ENCODE measurements at places on chromosomes 5 and 9.

DNA sequence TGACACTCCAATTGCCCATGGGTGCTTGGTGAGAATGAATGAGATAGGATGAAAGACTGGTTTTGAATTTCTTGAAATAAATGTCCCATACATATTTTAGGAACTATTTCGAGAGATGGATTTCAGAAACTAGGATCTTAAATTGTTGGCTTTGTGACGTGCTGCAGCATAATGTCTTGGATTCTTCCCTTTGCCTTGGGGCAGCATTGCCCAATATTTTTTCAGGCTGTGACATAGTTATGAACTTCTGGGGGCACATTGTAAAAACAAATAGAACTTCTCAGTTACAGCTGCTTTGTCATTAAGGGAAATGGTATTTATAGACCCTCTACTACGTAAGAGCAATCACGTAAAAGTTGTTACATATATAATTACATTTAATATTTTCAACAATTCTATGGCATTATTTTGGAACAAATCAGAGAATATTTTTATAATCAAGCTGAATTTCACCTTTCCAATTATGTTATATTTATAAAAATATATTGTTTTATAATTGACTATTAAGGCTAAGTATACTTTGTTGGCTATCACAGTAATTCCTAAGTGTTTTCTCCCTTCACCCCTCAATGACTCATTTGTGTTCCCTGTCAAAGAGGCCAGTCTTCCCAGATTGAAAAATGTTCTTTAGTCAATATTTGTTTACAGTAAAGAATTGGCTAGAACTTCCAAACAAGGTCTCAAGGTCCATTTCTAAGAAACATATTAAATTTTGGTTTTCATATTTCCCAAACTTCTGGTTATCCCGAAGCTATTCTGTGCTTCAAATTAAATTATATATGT, 1388.3 kb upstream of the ACO1 start:
- DNase-seq: no peak

DNA sequence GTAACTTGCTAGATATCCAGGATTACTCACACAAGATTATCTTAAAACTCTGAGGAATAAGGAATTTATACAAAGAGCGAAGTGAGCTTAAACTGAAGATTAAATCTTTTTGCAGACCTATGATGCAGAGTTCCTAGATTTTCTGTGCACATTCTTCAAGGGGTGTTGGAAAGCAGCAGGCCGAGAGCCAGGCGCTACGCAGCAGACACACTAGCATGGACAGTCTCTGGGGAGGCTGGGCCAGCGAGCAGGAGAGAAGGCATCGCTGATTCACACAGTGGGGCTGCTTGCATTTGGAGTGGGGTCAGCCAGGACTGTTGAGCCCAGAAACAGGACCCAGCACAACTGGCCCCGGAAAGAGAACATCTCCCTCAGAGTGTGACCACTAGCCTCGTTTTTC, 136.3 kb downstream of the ADAMTS16 start:
- DNase-seq: no peak

DNA sequence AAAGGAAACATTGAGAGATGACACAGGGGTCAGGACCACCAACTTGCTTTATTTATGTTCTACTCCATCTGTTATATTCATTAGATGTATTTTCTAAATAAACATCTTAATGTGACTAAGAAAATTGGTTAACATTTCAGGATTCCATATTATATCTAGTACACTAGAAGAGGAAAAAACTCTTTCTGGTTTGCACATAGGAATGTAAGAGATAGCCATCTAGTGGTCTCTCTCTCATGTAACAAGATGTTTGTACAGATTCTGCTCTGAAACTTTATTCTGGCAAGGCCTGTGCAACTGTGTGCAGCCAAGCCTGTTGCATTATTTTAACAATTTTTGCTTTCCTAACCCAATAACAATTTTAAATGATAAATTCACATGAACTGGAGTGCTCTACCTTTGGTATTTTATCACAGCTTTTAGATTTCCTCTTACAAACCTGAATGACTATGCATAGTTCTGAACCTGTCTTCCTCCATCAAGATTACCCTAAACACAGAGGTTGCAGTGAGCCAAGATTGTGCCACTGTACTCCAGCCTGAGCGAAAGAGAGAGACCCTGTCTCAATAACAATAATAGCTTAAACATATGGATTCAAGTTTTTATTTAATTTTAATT, 148.2 kb downstream of the GIN1 start:
- no peak for DNase-seq

- DNase-seq: no peak
Observed at GRCh38 chr5:121572061-121572460, 279.6 kb upstream of the FTMT start.

DNA sequence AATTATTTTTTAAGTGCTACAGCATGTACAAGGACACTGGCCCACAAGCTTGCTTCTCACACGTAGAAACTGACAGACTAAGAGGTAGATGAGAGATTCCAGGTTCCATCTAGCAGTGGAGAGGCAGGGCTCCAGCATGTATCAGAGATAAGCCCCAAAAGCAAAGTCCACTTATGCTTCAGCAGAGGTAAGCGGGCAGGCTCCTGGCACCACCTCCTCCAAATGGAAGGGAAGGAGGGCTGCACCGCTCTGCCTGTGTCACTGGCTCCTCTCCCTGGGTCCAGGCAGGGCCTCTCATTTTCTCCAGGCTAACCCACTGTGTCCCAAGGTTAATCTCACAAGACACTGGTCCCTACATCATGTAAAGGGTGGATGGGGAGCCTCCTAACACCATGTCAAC, 15.9 kb downstream of the GRHPR start:
- no peak for DNase-seq

Data from stimulated activated naive CD8-positive, alpha-beta T cell treated with anti-CD3 and anti-CD28 coated beads, Interleukin-15, amount 100 ng/mL, for 72 hours (primary cell).